ENCODE measurements at places on chromosomes 6 and 20. TPM values are rescaled to one million over a fixed set of nuclear protein-coding genes. Genes with fewer than 3 reads are reported as not detected.

The NRSN1 gene
- total RNA-seq, result not detected

DNA sequence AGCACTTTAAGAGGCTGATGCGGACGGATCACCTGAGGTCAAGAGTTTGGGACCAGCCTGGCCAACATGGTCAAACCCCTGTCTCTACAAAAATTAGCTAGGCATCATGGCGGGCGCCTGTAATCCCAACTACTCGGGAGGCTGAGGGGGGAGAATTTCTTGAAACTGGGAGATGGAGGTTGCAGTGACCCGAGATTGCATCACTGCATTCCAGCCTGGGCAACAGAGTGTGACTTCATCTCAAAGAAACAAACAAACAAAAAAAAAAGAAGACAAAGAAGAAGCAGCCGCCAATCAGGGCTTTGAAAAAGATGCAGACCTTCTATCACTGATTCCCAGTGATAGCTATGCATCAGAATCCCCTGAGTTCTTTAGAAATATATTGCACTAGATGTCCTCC lies 56.8 kb downstream of the COL9A1 start:
- H3K4me1 ChIP-seq, result no peaks in the 10 kb centered on the region
- no peaks in the 10 kb centered on the region for H3K27me3 ChIP-seq
- H3K36me3 ChIP-seq, result no peaks in the 10 kb centered on the region
- H3K4me3 ChIP-seq, result no peak overlapping the region
- no peak for DNase-seq

GRCh38 chr6:107535626-107536025 lies 45.7 kb downstream of the SOBP start:
- H3K27ac ChIP-seq, result no peak overlapping the region
- DNase-seq, result no peak
- H3K4me1 ChIP-seq, result no peaks in the 10 kb centered on the region
- H3K4me3 ChIP-seq, result no peak overlapping the region
- peaks cover 6% of the 10 kb centered on the region for H3K27me3 ChIP-seq
- no peaks in the 10 kb centered on the region for H3K36me3 ChIP-seq

DNA sequence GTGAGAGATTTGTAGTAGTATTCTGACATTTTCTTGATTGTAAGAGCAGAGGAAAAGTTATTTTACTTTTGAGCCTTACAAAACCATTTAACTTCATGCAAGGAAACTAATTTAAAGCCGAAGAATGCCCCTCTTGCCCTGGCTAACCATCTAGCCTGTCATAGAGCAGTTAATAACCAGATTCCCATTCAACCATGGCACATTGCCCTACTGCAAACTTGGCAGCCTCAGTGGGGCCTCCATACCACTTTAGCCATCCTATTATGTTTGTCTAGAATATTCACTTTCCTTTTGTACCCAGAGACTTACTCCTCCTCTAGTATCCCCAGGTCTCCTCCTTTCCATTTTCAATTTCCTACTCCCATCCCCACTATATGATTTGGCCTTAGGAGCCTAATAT lies 230.9 kb downstream of the TBC1D7 start:
- H3K27me3 ChIP-seq, result peaks cover 2% of the 10 kb centered on the region
- H3K36me3 ChIP-seq, result no peaks in the 10 kb centered on the region
- no peak overlapping the region for H3K27ac ChIP-seq
- H3K4me1 ChIP-seq, result no peaks in the 10 kb centered on the region
- H3K4me3 ChIP-seq, result no peak overlapping the region

DNA sequence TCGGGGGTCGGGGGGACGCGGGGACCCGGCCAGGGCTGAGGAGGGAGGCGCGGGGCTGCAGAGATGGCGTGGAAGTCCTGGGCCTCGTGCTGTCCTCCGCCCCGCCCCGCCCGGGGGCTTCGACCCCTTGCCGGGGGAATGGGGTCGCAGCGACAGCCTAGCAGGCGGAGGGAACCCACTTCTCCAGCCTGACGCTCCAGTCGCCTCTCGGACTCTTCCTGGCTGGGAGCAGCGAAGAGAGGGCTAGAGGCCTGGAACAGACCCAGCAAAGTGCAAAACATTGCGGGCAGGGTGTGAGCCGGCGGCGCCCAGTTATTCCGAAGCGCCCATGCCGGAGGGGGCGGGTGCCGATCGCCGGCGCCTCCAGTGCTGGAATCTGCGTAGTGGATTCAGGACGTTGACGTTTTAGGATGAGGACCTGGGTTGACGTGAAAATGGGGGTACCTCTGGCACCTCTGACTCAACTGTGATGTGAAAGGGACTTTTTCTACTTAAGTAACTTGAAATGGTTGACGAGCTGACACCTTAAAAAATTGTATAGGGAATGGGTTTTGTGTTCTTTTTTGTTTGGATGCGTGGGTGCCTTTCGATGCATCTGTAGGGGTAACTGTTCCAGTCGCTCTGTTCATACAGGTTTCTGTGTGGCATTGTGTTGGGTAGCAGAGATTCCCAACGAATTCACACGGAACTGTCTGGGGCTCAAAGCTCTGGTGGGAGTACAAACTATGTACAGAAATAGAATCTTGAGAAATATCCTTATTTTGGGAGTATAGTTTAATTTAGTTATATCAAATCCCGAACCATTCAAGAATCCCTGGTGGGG lies 1.4 kb downstream of the SLC35F1 start:
- H3K4me3 ChIP-seq, result peak overlapping the region; percentile 50
- no peak for DNase-seq
- H3K27me3 ChIP-seq, result peaks cover 60% of the 10 kb centered on the region
- peaks cover 11% of the 10 kb centered on the region for H3K4me1 ChIP-seq

- no peak for DNase-seq
- H3K4me1 ChIP-seq, result peaks cover 5% of the 10 kb centered on the region
- no peak overlapping the region for H3K27ac ChIP-seq
- no peak overlapping the region for H3K4me3 ChIP-seq
- no peaks in the 10 kb centered on the region for H3K36me3 ChIP-seq
- H3K27me3 ChIP-seq, result peaks cover 9% of the 10 kb centered on the region
Measured at GRCh38 chr6:52132292-52132691, 44.9 kb upstream of the PKHD1 start.

The SLC13A3 gene
- 0.07 TPM for total RNA-seq

The HLA-DRB1 gene
- total RNA-seq, result 16.6 TPM

The EDN3 gene
- total RNA-seq, result 0.11 TPM

DNA sequence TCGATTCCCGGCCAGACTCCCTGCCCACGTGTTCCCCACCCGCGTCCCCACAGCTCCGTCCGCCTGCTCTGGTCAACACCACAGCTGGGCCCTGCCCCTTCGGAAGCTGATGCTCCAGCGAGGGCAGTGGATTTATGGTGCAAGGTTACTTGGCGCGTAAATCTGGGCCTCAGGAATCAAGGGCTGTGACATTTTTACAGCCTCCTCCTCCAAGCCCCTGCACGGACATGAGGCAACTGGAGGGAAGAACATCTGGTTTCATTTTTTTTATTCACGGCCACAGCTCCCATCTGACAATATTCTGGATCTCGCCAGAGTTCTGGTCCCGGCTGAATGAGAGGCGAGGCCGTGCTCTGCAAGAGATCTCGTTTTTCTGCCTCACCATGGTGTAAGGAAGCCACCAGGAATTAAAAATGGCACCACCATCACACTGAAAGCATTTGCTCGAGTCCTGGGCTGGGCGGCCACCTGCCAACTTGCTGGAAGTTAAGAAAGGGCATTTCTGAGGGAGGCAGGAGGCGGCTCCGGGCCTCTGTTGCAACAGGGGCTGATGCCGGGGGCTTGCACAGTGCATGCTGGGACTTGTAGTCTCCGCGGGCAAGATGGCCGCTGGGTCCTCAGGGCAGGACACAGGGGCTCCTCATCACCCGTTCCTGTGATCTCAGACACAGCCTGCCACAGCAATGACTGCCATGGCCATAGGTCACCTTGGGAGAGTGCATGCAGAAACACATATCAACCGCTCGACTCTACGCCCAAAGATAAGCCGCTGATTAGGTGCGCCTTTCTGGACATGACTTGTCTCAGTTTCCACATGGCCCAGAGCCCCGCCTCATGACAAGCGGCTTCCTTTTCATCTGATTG lies 148.5 kb downstream of the LY86 start:
- H3K36me3 ChIP-seq, result no peaks in the 10 kb centered on the region
- H3K4me3 ChIP-seq, result no peak overlapping the region
- H3K27me3 ChIP-seq, result peaks cover 27% of the 10 kb centered on the region
- no peaks in the 10 kb centered on the region for H3K4me1 ChIP-seq
- no peak overlapping the region for H3K27ac ChIP-seq

- no peaks in the 10 kb centered on the region for H3K36me3 ChIP-seq
- peaks cover 21% of the 10 kb centered on the region for H3K27me3 ChIP-seq
- no peak overlapping the region for H3K27ac ChIP-seq
- no peaks in the 10 kb centered on the region for H3K4me1 ChIP-seq
Measured at GRCh38 chr6:107564589-107564951, 74.7 kb downstream of the SOBP start.

The BPIFB2 gene
- total RNA-seq, result not detected

The PBOV1 gene
- not detected for total RNA-seq

- no peaks in the 10 kb centered on the region for H3K27me3 ChIP-seq
- no peak overlapping the region for H3K4me3 ChIP-seq
- no peak for DNase-seq
Measured at GRCh38 chr6:49766762-49767161, 20.3 kb downstream of the PGK2 start.

The YWHAB gene
- total RNA-seq, result 326 TPM

The NKX2-4 gene
- total RNA-seq, result not detected

The ZNF512B gene
- total RNA-seq, result 13.1 TPM

The BEND6 gene
- not detected for total RNA-seq
